ENCODE measurements at places on chromosomes 5 and 9.

GRCh38 chr9:135809166-135809565, 98.2 kb downstream of the CAMSAP1 start:
- no peak for DNase-seq

- no peak for DNase-seq
Observed at GRCh38 chr5:113276001-113276400, 158.8 kb downstream of the TSSK1B start.

- no peak for DNase-seq
Observed at GRCh38 chr5:161850491-161850890, 2.6 kb downstream of the GABRA1 start.

DNA sequence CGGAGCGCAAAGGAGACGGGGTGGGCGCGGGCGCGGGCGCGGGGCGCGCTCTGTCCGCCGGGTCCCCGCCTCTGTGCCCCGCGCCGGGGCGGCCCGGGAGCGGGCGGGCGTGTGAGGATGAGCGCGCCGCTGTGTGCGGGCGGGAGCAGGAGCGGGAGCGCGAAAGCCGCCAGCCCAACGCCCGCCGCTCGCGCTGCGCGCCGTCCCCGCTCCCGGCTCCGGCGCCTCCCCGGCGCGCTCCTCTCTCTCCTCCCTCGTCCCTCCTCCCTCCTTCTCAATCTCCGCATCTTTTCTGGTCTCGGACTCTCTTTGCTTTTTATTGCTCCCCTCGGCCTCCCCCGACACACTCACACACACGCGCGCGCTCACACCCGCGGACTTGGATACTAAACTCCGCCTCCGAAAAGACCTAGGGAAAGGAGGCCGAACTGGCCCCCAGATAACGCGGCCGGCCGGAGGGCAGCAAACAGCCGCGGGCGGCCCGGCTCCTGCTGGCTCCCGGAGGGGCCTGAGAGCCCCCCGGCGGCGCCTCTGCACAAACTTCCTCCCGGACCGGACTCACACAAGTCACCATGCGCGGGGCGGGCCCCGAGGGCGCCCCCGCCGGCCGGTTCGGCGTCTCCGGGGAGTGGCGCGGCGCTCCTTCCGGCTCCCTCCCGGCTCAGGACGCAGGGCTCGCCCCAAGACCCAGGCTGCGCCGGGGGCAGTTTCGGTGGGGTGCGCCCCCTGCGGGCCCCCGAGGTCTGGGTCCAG, at the start of gene FIBCD1:
Gene FIBCD1, minus strand, starts transcription at position 596 of the 753 bp plus-strand sequence. CDS start 640 bp downstream, outside the sequence.
- DNase-seq: no peak

- no peak for DNase-seq
Observed at GRCh38 chr5:14914193-14914592, 42.6 kb upstream of the ANKH start.

GRCh38 chr5:133599044-133599443, 13.3 kb downstream of the FSTL4 start:
- no peak for DNase-seq

GRCh38 chr5:87113861-87114260, 153.8 kb upstream of the RASA1 start:
- no peak for DNase-seq

- no peak for DNase-seq
Observed at GRCh38 chr5:123351240-123351639, 72.0 kb downstream of the CEP120 start.

DNA sequence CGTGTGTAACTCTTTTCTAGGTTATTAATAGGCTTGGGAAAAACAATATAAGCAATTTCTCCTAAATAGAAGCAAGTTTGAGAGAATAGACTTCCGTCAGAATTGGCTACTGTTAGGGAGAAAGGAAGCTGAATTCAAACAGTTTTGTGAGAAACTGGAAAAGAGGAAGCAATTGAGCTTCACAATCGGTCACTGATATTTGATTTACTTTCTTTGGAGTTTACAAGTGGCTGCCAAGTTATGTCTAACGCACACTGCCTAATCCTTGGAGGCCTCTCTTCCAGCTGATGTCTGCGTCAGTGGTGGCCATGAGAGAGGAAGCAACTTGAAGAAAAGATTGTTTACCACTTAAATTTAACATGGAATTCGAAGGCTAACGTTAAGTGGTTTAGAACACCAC, 319.5 kb downstream of the ADGRV1 start:
- no peak for DNase-seq

- no peak for DNase-seq
Observed at GRCh38 chr5:148833122-148833521, 6.7 kb downstream of the ADRB2 start.

DNA sequence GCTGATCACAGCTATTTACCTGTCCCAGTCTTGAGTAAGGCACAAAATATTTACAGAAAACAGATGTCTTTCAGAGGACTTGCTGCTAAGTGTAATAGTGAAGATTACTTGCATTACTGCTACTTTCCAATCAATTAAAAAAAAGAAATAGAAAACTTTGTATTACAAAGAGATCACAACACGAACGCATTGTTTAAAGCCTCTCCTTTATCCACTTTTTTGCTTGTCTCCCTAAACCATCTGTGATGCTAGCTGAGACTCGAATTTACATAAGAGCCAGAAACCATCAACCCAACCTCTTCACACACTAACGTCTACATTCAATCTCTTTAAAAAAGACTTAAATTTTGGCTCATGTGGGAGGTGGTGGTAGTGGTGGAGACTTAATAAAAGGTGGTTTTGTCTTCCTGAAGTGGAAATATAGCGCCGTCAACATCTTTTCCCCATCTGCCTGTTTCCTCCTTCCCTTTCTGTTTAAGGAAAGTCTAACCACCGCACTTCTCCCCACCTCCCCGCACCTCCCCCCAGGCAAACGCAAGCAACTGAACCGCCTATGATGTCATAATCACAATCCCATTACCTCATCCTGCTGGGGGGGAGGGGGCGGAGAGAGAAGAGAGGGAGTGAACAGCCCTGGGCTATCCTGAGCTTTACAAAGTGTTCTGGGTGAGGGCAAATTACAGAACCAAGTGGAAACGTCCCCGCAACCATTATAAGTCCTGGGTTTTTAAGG, 948 bp upstream of the FAM53C start:
- DNase-seq: no peak

DNA sequence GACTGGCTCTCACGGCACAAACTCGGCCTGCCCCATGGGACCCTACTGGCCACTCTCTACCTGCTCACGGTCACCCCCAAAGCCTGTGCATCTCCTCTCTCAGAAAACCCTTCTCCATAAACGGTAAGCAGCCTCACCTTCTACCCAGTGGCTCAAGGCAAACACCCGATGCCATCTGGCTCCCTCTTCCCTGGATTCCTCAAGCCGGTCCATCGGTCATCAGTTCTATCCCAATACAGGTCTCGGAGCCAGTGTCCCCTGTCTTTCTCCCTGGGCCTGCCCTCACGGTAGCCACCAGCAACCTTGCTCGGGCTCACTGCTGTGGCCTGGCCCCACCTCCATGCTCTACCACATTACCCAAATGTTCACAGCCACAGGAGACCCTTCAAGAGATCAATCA, 134.1 kb downstream of the ROR2 start:
- DNase-seq: no peak

DNA sequence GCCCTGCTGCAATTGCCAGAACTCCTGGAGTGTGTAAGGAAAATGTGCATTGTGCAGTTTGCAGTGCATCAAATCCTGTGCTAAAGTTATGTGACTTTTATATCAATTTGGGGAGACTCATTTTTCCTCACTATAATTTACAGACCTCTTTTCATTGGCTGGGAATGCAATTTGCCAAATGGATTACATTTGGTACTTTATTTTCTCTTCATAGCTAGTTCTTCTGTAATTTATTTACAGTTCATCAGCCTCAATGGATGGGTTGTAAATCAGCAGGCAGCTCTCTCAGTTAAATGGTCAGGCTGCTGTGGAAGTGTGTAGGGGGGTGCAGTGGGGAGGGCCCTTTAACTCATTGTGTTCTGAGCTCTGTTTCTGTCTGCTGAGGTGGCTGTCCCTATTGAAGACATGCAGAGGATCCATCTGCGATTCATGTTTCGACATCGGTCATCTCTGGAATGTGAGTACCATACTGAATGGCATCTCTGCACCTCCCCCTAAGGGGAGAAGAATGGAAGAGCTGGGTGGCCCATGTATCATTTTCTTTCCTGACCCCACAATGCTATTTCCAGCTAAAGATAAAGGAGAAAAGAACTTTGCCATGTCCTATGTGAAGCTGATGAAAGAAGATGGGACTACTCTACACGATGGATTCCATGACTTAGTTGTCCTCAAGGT, 74.6 kb downstream of the DOCK2 start:
- no peak for DNase-seq

DNA sequence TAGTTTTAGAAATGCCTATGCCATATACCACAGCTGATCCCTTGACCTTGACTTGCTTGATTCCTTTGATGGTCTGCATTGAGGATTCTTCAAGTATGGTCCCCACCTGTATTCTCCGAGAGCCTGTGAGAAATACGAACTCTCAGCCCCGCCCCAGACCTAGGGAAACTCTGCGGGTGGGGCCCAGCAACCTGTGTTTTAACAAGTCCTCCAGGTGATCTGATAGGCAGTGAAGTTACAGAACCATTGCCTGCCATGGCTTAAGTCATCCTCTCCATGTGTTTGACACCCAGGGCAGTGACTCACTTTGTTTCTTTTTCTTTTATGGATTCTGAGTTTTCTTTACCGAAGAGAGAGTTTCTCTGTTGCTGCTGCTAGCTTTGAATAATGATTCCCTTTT, 18.5 kb downstream of the FRMPD1 start:
- no peak for DNase-seq

- no peak for DNase-seq
Observed at GRCh38 chr5:118818604-118819003, 169.7 kb downstream of the DTWD2 start.

DNA sequence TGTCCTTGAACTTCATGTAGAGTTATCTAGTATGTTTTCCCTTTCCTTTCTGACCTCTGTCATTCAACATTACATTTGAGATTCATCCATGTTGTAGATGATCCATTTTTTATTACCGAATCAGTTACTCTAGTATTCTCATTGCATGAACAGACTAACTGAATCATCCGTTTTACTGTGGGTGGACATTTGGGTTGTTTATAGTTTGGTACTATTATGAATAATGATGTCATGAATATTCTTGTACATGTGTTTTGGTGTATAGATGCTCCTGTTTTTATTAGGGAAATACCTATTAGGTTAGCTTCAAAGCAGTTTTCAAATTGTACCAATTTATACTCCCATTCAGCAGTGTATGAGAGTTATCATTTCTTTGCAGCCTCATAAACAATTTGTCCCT, 94.3 kb upstream of the NIPAL4 start:
- DNase-seq: no peak

- peak; percentile 39 for DNase-seq
Observed at GRCh38 chr5:58849921-58850667, 267.2 kb downstream of the RAB3C start.

- no peak for DNase-seq
Observed at GRCh38 chr5:45680950-45681349, 15.2 kb downstream of the HCN1 start.

DNA sequence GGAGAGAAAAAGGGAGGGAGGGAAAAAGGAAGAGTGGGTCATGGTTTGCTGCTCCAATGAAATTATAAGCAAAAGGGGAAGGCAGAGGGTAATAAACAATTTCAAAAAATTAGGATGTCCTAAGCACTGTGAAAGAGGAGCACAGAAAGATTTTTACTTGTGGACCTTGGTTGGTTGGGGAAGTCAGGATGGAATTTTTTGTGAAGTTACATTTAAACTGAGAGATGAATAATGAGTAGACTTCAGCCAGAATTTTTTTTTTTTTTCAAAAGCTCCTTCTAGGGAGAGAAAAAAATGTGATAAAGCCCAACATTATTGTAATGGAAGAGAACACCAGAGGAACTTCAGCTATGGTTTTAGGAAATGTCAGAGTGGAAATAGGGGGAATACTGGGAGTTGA, 515.9 kb upstream of the PAPPA start:
- no peak for DNase-seq

GRCh38 chr9:84285381-84285780, 55.2 kb downstream of the SLC28A3 start:
- DNase-seq: no peak

DNA sequence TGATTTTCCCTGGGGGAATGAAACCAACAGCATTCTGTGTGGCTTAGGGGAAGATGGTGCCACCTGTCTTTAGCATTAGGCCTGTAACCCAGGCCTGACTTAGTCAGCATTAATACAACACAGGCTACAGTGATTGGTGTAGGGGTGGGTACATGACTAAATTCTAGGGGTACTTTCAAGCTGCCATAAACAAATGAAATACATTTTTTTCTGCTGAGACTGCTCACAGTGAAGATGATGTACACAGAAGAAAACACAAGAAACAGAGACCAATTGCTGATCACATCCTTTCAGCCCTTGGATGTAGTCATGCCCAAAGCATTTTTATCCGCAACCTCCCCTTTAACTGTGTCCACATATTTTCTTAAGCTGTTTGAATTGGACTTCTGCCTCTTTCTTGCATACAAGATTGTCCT, 527.2 kb downstream of the KCTD16 start:
- DNase-seq: no peak

GRCh38 chr5:142779163-142779840, 9.1 kb downstream of the ARHGAP26 start:
- DNase-seq: no peak

GRCh38 chr9:5441043-5441442, 3.3 kb upstream of the PLGRKT start:
- no peak for DNase-seq

- DNase-seq: no peak
Observed at GRCh38 chr9:88952086-88952615, 39.1 kb upstream of the S1PR3 start.
